ENCODE measurements at places on chromosomes 5 and 9.

- no peak for DNase-seq
Observed at GRCh38 chr5:150398722-150399523, 13.8 kb downstream of the CD74 start.

DNA sequence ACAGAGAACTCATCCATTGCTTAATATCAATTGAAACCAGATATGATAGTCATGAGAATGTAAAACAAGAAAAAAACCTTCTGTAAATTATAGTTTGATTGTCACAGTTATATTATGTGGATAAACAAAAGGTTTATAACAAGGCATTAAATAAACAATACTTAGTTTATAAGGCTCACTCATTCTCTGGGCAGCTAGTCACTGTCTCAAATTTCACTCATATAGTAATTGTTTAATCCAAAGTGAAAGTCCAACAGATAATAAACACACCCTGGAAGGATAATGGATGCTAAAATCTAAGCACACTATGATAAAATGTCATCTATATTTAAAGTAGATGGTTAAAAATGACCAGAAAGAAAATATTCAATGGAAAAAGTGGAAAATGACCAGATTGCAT is 30.8 kb upstream of the SLC12A2 start:
- DNase-seq, result no peak

DNA sequence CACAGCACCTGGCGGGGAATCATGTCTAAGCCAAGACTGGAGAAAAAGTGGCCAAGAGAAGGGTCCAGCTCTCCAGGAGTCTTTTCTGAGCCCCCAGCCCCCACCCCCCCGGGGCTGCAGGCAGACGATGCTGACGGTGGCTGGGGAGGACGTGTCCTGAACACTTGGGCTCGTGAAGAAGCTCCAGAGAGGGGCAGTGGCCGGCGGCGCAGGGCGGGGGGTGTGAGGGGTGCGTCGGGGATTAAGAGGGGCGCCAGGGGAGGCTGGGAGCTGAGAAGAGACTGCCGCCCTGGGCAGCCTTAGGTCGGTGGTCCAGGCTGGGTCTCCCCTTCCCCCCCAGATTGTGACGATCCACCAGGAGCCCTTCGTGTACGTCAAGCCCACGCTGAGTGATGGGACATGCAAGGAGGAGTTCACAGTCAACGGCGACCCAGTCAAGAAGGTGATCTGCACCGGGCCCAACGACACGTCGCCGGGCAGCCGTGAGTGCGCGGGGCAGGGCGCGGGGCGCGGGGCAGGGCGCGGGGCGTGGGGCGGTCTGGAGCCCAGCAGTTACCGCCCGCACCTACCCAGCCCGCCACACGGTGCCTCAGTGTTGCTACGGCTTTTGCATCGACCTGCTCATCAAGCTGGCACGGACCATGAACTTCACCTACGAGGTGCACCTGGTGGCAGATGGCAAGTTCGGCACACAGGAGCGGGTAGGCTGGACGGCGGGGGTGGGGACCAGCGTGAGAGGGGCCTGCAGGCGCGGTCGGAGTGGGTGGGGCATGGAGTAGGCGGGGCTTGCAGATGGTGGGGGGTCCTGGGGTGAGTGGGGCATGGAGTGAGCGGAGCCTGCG is 8.9 kb downstream of the LRRC26 start:
- no peak for DNase-seq

- no peak for DNase-seq
Observed at GRCh38 chr5:96324708-96325107, 108.3 kb downstream of the PCSK1 start.

- no peak for DNase-seq
Observed at GRCh38 chr5:95619514-95620029, 315 bp upstream of the GPR150 start.

- DNase-seq, result peak; percentile 52
Observed at GRCh38 chr5:132674671-132675506, 1.1 kb downstream of the IL4 start.

DNA sequence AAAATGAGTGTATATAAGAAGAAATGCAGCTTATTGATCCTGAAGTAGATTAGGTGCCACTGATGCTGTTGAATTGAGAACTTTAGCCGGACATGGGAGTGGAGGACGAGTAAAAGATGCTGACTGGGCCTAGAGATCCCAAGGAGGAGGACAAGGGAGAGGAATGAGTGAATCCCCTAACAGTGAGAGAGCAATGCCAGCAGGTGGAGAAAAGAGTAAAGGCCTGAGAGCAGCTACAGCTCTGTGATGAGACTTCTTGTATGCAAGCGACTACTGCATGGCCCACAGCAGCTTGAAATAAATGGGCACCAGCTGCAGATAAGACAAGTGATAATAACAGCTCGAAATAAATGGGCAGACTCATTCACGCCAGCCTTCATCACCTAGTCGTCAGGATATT is 44.5 kb upstream of the JMY start:
- no peak for DNase-seq

DNA sequence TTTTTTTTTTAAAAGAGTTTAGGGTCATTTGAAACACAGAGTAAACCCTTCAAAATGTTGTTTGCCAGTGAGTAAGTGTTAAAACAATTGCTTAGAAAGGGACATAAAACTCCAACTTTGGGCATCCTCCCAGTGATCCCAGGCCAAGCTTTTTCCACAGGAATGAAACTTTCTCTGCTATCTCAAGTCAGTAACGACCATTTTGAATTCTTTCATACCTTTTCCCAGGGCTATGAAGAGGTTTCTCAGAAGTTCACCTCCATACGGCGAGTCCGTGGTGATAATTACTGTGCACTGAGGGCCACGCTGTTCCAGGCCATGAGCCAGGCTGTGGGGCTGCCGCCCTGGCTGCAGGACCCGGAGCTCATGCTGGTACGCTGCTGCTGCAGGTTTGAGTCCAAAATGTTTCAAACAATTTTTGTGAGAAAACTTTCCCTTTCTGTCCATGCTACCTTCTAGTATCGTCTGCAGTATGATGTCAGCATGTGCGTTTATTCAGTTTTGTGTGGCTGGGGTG is 16.8 kb downstream of the OTULIN start:
- DNase-seq, result no peak

GRCh38 chr5:15827741-15828140 is 327.8 kb downstream of the FBXL7 start:
- DNase-seq, result no peak

DNA sequence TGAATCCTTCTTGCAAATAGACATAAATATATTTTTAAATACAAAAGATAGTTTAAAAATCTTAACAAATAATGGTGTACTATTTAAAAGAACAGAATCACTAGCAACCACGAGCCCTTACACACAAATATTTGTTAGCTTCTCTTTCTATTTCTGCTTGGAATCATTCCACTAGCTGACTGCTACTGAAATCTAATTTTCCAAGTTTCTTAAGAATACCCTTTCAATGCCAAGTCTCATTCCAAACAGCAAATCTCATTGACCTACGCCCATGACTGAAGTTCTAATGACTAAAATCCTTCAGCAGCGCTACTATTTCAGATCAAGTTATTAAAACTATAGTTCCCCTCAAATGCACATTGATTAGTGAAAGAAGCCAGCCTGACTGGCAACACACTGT is 13.2 kb upstream of the PPP1R2B start:
- no peak for DNase-seq

- DNase-seq, result no peak
Observed at GRCh38 chr9:110146373-110146772, 61.6 kb downstream of the C9orf152 start.

DNA sequence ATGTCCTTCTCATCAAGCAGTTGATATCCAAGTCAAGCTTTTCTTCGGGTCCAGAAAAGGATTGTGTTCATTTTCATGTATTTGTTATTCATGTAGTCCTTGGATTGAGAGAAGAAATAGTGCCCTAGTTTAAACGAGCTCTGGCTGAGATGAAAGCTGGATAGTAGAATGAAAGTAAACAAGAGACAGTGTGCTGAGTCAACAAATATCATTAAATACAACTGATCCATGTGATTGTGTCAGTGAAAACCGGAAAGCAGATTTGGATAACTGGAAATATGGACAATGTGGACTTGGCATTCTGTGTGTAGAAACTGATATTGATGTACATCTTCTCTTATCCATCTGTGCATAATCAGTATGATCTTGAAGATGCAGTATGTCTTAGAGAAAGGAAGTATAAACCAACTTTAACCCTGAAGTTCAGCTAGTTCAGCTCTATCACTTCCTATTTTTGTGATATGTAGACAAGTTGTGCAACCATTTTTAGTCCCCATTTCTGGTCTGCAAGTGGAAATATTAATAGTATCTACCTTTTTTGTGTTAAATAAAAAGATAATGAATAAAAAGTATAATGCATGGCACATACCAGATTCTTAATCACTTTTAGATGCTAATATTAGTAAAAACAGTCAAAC is 4.4 kb downstream of the MUSK start:
- DNase-seq, result no peak

- no peak for DNase-seq
Observed at GRCh38 chr5:151449297-151449696, 1.9 kb downstream of the SLC36A1 start.

- no peak for DNase-seq
Observed at GRCh38 chr9:130774183-130774582, 60.9 kb upstream of the ABL1 start.

DNA sequence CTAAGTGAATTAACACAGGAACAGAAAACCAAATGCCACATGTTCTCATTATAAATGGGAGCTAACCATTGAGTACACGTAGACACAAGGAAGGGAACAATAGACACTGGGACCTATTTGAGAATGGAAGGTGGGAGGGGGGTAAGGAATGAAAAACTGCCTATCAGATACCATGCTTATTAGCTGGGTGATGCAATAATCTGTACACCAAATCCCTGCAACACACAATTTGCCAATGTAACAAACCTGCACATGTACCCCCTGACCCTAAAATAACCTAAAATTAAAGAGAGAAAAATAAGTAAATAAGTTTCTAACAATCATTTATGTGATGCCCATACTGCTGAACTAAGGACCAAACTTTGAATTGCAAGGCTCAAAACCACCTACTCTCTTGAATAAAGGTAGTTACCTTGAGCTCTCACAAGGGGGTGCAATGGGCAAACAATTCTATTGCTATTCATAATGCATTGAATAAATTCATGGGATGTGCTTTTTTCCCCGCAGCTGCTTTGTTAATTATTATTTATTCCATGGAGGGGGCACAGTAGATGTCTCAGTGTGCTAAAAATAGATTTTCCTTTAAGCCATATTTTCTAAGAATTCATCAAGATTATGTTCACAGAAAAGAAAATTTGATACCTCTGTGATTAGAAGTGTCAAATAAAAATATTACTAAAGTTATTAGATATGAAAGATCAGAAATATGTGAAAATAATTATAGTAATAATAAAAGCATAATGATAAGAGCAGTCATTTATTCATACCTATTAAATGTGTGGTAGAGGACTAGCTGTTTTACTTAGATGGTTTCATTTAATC is 76.2 kb upstream of the PTPN3 start:
- DNase-seq, result no peak

GRCh38 chr5:12113062-12113461 is 208.8 kb upstream of the CTNND2 start:
- DNase-seq, result no peak

DNA sequence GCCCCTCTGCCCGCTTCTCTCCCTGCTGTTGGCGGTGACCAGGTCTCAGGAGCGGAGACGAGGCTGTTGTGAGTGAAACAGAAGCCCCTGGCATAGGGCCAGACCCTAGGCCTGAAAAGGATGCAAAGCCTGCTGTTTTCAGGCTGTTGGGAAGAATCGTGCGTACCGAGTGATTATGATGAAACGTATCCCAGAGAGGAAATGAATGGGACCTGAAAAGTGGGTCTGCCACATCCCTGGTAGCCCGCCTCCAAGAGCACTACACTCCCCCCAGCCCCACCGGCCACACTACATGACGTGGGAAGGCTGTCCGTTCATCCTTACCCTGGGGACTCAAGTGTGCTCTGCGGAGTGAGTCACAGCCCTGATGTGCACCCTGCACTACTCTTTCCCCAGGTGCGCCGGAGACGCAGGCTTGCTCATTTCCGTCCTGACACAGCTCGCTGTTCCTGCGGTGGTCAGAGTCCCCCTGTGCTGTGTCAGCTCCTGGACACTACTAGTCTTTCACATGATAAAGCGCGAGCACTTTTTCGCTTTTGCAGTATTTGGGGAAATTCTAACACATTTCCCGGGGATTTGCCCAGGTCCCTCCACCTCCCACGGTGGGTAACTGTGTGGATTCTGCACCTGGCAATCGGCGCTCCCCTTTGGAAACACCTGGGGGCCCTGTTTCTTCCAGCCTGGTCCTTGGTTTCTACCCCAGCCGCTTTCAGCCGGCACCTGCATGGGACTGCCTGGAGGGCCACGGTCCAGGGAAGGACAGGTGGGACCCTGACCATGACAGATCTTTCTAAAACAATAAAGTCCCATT is 91.5 kb downstream of the ANKRD33B start:
- DNase-seq, result no peak

DNA sequence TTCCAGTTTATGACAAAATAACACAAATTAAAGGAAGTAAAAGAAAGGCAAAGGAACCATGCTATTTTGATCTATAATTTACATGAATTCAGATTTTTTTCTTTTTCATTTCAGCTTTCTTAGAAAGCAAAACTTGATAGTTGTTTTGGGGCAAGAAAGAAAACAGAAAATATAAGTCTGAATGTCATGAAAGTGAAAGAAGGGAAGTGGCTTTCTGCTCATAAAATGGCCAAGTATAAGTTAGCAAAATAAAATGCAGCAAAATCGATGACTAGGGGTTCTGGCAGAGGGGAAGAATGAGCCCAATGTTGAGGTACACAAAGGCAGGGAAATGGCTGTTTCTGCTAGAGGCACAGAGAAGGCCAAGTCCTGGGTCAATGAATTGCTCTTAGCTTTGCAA is 3.0 kb upstream of the IFNW1 start:
- DNase-seq, result no peak

GRCh38 chr5:56233230-56233629 is at the start of gene ANKRD55:
TSS of gene ANKRD55 (minus strand) at chr5:56233330. CDS start at chr5:56232913, 417 bp downstream.
- DNase-seq, result no peak

DNA sequence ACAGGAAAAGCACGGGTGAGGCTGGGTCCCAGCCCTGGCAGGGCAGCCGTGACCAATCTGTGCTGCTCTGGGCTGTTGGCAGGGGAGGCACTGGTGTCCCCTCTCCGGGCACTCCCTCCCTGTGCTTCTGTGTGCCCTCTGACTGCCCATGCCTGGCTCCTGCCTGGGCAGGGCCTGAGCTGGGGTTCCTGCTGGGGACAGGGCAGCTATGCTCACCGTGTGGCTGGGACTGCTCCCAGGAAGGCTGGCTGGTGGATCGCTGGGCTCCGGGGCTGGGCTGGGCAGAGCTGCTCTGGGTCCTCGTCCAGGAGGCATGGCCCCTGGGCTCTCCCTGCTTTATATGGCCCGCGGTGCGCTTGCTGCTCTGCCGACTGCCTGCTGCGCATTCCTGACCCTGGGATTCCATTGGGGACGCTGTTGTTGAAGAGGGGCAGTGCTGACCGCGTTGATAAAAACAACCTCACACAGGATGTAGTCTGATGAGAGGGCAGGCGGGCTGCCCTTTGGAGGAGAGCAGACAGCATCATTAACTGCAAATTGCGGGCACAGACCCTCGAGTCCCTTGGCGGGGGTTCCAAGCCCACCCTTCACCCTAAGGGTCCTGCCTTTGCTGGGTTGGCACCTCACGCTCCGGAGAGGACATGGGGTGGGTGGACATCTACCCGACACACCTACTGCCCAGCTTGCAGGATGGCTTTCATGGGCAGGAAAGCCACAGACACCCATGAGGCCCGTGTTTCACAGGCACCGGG is 955 bp downstream of the QRFP start:
- no peak for DNase-seq
